ENCODE measurements at places on chromosomes 6 and 20.

DNA sequence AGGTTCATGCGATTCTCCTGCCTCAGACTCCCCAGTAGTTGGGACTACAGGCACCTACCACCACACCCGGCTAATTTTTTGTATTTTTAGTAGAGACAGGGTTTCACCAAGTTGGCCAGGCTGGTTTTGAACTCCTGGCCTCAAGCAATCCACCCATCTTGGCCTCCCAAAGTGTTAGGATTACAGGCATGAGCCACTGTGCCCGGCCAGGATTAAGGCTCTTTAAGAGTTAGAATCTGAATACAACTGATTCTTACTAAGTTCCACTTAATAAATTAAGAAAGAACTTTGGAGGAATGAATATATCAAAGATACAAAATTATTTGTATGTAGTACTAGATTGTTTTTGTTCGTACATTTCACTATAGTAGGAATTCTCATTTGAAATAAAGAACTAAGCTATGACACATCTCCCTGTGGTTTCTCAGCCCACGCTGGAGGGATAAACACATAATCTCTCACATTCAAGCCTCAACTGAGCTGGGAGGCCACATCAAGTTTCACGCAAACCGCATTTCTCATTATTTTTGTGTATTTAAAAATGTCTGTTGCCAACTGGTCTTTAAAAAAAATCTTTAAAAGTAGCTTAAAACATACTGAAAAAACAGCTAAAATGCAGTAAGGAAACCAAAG lies 34.2 kb downstream of the DTNBP1 start:
- DNase-seq = peak; percentile 46

GRCh38 chr20:50269091-50270033 lies 78.7 kb downstream of the CEBPB start:
- no peak for DNase-seq

- DNase-seq = no peak
These were observed 28.9 kb downstream of the SNX5 start for GRCh38 chr20:17939622-17940223.

GRCh38 chr20:63740070-63740626 lies 572 bp downstream of the SLC2A4RG start:
- DNase-seq = no peak

GRCh38 chr20:57308451-57309271 lies 20.9 kb upstream of the SPO11 start:
- DNase-seq = no peak

- no peak for DNase-seq
These were observed 275.1 kb downstream of the CDC5L start for GRCh38 chr6:44662461-44663121.

GRCh38 chr6:10547809-10548208 lies 26.7 kb downstream of the GCNT2 start:
- DNase-seq = no peak

GRCh38 chr6:159871906-159872305 lies 18.9 kb upstream of the MAS1 start:
- no peak for DNase-seq

GRCh38 chr6:33960345-33961313 lies 156.8 kb upstream of the MLN start:
- no peak for DNase-seq

GRCh38 chr20:23624324-23624691 lies 13.4 kb downstream of the CST3 start:
- no peak for DNase-seq

DNA sequence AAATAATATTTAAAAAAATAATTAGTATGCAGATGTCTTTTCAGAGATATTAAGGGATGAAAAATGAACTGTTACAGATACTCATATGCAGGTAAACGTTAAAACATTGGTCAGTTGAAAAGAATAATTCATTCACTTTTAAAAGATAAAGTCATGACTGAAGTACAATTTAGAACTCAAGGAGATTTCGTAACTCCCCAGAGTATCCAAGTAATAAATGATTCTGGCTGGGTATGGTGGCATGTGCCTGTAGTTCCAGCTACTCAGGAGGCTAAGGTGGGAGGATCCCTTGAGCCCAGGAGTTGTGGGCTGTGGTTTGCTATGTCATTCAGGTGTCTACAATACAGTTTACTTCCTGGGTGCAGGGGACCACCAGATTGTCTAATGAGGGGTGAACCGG lies 122.3 kb upstream of the TMEM181 start:
- DNase-seq = no peak

GRCh38 chr6:17167327-17167979 lies 65.6 kb downstream of the STMND1 start:
- no peak for DNase-seq

DNA sequence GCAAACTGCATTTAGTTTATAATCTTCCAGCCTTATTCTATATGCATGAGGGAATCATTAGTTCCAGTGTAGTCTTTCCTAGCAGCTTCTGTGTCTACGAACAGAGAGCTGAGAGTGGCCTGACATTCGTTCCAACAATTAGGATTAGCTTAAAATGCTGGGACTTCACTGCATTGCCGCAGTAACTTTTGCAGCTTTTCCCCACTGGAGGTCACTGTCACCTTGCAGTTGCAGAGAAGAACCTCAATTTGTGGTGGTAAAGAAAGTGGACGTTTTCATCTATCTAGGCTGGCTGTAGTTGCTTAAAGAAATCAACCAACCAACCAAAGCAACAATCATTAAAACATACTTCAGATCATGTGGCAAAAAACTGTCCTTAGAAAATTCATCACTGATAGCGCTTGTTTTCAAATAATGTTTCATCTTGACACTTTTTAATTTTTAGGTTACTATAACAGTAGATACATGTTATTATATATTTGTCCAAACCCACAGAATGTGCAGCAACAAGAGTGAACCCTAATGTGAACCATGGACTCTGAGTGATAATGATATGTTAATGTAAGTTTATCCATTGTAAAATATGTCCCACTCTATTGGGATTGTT lies 12.2 kb downstream of the MYLK4 start:
- DNase-seq = peak; percentile 11

GRCh38 chr20:19885939-19886660 lies 128.0 kb downstream of the RIN2 start:
- DNase-seq = no peak

DNA sequence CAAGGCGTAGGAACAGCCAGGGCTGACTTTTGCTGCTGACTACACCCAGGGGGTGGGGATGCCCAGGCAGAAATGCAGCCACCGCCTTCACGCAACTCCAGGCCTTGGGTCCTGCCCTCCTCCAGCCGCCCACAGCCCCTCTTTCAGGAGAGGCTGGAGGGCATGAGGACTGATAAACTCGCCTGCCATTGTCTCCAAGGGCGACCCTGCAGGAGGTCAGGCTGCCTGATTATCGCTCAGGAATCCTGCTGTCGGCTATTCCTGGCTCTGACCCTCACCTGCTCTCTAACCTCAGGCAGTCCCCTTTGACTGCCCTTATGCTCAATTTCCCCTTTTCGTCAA lies 62.0 kb upstream of the HDDC2 start:
- no peak for DNase-seq

DNA sequence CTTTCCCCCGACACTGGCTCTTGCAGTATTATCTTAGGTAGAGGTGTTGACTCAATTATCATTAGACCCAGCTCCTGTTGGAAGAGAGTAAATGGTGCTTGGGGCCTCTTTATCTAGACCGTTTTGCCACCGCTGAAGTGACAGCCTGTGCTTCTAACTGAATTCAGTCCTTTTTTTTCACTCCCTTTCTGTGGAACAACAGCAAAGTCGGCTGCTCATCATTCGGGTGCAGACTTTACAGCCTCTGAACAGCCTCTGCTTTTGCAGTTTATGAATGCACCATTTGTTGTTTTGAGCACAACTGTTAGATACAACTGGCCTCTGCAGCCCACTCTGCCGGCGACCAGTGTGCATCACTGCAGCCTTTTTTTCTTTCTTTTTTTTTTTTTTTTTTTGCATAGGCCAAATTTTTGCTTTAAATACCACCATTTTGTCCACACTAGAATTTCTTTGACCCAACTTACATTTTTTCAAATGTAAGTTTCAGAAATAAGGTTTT lies 35.8 kb downstream of the RREB1 start:
- no peak for DNase-seq

DNA sequence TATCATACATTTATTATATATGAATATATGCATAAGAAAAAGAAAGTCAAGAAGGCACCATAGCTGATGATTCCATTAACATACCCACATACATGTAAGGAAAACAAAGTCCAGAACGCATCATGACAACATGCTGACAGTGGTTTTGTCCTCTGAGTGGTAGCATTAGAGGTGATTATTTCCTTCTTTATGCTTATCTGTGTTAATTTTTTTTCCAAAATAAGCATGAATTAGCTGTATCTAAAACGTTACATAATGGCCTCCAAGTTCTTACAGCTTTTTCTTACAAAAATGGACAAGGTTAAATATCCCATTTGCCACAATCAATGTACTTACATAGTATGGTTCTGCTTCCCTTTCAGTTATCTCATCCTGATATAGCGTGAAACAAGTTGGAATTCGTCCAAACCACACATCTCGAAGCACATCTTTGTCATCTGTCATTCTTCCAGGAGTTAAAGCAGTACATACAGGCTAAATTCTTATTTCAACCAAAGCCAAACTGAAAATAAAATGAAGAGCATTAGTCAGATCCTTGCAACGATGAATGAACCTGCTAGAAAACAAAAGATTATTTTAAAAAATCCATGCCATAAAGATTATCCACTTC lies 9.7 kb downstream of the ATG5 start:
- no peak for DNase-seq

- no peak for DNase-seq
These were observed 1.1 kb downstream of the GNL1 start for GRCh38 chr6:30554962-30555815.

- no peak for DNase-seq
These were observed 206.3 kb upstream of the RAB32 start for GRCh38 chr6:146337376-146337775.

DNA sequence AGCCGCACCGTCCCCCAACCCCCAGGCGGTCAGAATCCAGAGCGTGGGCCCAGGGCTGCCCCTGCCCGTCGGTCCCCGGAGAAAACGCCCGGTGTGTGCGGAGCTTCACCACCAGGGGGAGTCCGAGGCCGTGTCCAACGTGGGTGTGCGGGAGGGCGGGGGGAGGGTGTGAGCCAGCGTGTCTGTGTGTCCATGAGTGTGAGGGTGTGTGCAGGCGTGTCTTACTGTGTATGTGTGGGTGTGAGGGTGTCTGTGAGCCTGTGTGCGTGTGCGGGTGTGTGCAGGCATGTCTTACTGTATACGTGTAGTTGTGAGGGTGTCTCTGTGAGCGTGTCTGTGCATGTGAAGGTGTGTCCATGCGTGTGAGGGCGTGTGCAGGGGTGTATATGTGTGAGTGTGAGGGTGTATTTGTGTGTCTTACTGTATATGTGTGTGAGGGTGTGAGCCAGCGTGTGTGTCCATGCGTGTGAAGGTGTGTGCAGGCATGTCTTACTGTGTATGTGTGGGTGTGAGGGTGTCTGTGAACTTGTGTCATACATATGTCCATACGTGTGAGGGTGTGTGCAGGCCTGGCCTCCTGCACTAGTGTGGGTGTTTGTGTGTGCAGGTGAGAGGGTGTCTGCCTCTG lies 24.6 kb upstream of the GATA5 start:
- peak; percentile 71 for DNase-seq

DNA sequence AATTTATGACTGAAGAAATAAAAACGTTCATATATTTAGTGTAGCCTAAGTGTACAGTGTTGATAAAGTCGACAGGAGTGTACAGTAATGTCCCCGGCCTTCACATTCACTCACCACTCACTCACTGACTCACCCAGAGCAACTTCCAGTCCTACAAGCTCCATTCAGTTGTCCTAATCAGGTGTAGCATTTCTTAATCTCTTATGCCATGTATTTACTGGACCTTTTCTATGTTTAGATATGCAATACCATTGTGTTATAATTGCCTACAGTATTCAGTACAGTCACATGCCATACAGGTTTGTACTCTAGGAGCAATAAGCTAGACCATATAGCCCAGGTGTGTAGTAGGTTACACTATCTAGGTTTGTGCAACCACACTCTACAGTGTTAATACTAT lies 610.2 kb upstream of the NOX3 start:
- no peak for DNase-seq

- DNase-seq = no peak
These were observed 718.0 kb downstream of the UTRN start for GRCh38 chr6:145003145-145003544.

DNA sequence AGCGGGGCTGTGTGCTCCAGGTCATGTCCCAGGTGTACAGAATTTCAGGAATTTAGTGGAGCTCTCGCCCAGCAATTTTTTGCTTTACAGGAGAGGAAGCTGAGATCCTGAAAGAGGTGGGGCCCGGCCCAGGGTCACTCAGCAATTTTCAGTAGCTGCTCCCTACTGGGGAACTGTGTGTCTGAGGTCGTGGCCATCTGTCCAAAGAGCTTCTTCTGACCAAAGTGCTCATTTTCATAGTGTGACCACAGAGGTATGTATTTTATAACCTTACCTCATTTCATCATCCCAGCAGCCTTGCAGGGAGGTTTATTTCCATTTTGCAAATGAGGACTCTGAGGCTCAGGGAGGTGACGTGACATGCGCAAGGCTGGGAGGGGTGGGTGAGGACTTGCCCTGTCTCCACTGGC lies 46.3 kb downstream of the FAM209B start:
- no peak for DNase-seq

DNA sequence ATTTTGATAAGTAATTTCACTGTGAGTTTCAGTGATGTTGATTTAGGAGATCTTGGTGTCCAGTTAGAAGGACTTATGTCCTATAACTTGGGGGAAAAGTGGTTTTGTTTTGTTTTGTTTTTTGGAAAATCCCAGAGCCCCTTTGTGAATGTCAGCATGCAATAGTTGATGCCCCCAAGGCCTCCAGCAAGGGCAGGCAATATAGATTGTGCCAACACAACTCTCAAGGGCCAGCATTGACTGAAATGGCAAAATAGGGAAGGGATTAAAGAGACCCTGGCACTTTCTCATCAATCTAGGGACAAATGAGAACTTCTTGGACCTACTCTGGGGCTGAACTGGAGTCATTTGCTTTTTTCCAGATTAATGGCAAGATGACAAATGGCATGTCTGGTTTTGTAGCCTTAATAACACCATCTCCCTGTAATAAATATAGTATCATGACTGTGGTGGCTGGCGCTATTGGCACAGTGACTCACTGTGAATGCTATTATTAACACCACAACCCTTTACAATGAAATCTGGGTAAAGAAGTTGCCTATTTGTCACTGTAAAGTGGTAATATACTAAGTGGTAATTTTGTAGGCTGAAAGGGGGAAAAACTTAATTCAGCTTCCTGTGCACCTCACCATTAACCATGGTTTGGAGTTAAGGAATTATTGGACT lies 51.8 kb downstream of the ABRACL start:
- DNase-seq = no peak

GRCh38 chr6:52566853-52567279 lies 10.0 kb downstream of the TRAM2 start:
- DNase-seq = no peak

DNA sequence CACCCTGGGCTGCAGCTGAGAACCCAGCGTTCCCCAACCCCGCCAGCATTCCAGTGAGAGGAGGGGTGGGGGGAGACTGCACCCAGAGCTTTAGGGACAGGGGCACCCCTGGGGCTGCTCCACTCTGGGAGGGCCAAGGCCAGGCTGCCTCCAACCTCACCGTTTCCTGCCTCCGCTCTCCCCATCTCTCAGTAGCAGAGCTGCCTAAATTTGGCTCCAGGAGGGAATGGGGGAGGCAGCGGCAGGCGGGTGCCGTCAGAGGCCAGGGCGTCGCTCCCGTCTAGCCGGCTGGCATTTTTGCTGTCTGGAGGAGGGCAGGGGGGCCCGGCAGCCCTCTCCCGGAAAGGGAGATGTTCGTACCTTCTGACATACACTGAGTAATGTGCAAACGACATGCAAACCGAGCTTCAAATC lies 46.6 kb downstream of the NOL4L start:
- no peak for DNase-seq

- DNase-seq = peak; percentile 22
These were observed 32.3 kb downstream of the YTHDF1 start for GRCh38 chr20:63183422-63184146.

- DNase-seq = no peak
These were observed 110.6 kb downstream of the FNDC1 start for GRCh38 chr6:159279790-159280277.

Measured in stimulated activated CD8-positive, alpha-beta memory T cell treated with anti-CD3 and anti-CD28 coated beads, Interleukin-4, amount 100 ng/mL, for 24 hours (primary cell).